ENCODE measurements at places on chromosomes 7 and 10.

- no peak for DNase-seq
Measured at GRCh38 chr10:24722676-24723385, 856 bp downstream of the ARHGAP21 start.

DNA sequence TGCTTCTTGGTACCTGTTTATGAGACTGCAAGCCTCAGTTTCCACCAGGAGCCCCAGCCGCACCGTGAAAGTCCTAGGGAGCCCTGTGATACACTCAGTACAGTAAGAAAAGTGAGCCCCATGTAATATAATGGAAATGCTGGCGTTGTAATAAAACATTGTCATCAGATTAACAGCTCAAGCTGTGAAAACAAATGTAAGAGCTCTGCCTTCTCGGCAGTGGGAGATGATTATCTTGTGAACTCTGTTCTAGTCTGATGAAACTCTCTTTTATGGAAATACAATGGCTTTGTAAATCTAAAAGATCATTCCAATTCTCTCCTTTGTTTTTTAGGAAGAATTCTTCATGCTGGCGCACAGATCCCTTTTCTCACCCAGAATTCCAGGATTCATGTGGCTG is 299.9 kb downstream of the ABCA13 start:
- no peak for DNase-seq

GRCh38 chr7:46932676-46933424 is 649.1 kb downstream of the TNS3 start:
- peak; percentile 96 for DNase-seq

DNA sequence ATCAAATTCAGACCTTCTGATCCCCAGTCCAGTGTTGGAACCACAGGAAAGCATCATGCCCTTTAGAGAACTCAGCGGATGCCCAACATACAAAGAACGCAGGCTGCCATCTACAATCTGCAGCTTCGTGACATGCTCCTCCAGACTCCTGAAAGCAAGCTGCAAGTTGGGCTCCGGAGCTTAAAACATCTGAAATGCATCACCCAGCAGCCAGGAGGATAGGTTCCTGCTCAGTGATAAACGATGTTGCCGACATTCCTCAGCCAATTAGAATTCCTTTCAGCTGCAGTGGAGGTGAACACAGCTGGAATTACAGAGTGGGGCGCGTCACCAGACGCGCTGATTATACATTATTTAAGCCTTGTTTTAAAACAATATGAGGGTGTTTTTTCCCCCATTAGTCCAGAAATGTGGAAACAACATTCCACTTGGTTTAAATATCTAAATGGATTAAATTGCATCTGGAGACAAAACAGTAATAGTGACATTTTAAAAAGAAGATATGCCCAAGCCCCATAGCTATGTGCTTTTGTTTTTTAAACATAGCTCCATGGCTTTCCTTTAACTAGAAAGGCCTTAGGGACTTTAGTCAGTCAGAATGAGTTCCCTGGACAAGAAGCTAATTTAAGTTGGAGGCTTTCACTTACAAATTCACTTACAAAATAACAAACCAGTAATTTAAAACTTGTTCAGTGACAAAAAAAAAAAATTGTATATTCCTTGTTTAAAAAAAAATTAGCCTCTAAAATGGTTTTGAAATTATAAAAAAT is 6.3 kb downstream of the SMURF1 start:
- DNase-seq = no peak

DNA sequence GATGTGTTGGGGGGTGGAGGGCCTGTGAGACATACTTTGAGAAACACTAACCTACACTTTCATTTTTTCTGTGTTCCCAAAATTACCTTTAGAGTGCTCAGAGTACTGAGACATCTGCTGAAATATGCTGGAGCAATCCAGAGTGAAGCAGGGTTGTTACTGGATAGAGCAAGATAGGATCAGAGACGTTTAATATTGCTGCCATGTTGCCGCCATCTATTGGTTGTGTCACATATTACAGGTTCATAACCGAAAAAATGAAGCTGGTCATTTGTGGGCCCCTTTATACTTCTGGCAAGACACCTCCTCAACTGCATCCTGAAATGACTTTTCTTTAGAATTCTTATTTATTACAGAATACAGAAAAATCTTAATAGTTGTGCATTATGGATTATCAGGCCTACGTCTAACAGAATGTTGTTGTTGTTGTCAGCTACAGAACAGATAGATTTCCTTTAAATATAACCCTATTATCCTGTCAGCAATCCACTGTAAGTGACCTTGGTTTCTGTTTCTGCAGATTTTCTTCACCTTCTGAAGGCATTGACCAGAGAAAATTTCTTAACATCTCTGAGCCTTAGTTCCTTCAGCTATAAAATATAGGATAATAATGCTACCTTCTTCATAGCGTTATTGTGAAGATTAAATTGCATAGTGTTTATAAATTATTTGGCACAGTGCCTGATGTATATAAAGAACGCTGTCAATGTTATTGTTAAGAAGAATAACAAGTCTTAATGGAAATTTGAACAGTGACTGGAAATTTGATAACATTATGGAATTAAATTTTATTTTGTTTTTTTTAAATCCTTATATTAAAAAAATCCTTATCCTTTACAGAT is 16.2 kb upstream of the DLD start:
- no peak for DNase-seq

DNA sequence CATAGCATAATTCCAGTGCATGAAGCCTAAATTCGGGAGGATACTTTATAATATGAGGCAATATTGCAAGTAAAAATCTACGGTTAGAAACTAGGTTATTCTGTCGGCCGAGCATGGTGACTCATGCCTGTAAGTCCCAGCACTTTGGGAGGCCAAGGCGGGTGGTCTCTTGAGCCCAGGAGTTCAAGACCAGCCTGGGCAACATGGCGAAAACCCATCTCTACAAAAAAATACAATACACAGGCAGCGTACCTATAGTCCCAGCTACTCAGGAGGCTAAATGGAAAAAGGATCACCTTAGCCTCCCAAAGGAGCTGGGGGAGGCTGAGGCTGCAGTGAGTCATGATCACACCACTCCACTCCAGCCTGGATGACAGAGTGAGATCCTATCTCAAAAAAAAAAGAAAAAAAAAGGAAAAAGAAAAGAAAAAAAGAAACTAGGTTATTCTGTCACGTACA is 14.2 kb downstream of the SKAP2 start:
- no peak for DNase-seq

DNA sequence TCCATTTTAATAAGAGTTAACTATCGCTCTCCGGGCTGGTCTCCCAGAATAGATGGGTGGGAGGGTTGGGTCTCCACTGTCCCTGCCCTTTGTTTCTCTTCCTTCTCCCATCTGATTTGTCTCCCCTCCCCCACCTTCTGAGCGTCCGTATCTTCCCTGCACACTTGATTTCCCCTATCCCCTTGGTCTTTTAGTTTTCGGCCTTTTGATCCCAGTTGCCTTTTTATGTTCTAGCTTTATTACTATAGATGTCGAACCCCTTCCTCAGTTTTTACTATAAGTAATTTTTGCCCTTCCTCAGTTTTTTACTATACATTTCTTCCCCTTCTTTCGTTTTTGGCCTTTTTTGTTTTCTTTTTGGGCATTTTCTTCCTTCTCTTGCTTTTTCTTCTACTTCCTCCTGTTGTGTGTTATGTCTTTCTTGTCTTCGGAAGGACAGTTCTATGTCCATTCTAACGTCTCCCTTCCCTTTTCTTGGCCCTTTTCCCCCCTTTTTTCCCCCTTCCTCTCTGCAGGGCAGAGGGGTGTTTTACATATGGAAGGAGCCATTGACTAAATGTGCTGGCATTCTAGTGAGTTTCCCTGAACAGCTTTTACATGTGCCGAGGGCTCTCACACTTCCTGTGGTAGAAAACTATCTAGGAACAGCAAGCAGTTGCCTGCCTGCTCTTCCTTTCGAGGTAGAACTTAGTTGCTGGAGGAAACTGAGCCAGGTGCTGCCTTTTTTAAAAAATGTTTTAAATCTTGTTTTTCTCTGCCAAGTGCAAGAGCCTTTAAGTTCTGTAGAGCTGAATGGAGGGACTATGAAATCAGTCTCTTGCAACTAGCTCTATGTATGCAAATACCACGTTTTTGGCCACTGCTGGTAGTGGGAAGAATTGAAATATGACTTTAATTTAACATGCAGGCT is 2.8 kb downstream of the TET1 start:
- DNase-seq = no peak

DNA sequence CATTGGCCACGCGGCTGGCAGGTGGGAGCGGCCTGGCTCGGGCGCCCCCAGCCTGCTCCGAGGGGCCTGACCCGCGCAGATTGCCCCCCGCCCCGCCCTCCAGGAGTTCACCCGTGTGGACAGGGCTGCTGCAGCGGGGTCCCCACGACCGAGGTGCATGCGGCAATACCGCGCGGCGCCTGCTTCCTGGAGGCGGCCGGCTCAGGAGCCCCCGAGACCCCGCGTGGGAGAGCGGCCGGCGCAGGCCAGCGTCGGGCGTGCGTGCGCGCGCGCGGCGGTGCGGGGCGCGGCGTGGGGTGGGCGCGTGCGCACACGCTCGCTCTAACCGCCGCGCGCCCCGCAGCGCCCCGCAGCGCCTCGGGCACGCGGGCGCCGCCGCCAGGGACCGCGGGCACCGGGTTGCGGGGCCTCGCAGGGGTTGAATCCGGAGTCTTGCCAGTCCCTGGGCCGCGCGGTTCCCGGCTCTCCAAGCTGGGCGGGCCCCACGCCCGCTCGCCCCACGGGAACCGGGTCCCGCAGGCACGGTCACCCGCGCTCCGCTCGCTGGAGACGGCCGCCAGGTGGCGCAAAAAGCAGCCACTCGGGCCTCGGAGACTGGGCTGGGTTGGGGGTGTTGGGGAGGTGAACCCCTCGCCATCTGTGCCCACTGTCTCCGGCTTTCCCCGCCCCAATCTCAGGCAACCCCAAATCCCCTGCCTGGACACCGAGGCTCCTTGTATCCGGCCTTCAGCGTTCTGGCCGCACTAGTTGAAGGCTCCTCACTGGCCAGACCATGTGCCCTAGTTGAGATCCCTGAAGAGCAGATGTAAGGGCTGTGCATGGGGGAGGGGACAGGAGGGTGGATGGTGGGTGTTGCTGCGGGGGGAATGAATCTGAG is 1.3 kb upstream of the ACHE start:
- DNase-seq = no peak

DNA sequence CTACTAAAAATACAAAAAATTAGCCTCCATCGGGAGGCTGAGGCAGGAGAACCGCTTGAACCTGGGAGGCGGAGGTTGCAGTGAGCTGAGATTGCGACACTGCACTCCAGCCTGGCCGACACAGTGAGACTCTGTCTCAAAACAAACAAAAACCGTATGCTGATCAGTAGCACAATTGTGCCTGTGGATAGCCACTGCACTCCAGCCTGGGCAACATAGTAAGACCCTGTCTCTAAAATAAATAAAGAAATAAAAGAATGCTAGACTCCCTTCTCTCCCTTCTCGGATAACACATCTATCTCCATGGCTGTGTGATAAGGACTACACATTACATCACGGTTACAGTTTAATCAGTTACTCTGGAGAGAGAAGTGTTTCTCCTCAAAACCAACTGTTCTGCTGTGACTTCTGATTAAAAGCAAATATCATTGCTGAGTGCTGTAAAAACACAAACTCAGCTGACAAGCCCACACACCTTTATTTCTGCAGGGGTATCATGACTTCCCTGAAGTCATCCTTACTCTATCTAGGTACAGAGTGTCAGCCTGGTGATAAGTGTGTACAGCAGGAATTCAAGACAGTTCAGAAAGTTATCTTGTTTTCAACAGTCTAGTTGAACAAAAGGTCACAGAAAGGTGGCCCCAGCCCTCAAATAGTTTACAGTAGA is 5.3 kb upstream of the ARHGAP19 start:
- no peak for DNase-seq

- DNase-seq = no peak
Measured at GRCh38 chr7:77658928-77659327, 37.3 kb upstream of the RSBN1L start.

GRCh38 chr7:105853931-105854419 is 22.4 kb downstream of the ATXN7L1 start:
- DNase-seq = no peak

Data from HS-5 (cell line).